Endothelial cell (in vitro differentiated cells): ENCODE measurements at places on chromosomes 12 and 14. TPM values are rescaled to one million over a fixed set of nuclear protein-coding genes. Genes with fewer than 3 reads are reported as not detected.

The KRT75 gene
- total RNA-seq = not detected

The BEGAIN gene
- 1.6 TPM for total RNA-seq

The NYNRIN gene
- total RNA-seq = 49.0 TPM

The PELI2 gene
- 40.6 TPM for total RNA-seq

The TSHR gene
- not detected for total RNA-seq

DNA sequence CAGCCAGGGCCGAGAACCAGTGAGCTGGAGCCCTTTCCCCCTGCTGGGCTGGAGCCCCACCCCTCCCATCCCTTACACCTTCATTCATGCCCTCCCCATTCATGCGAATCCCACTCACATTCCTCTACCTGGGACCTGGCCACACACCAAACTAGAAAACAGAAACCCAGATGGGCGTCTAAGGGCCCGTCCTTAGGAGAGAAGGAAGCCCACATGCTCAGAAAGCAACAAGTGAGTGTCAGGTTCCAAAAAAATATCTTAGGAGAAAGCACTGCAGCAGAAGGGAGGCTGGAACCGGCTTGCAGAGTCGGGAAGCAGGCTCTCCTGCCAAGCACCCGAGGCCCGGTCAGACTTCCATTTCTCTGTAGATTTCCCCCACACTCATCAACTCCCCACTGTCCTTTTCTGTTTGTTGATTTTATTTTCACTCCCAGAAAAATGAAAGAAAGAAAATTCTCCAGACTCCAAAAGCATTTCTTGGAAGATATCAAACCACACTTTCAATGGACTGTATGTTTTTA lies 13.6 kb downstream of the BCL11B start:
- DNase-seq = no peak

- DNase-seq = peak; percentile 66
Observed at GRCh38 chr14:20631023-20631879, 10.2 kb downstream of the OR6S1 start.

- no peak for DNase-seq
Observed at GRCh38 chr12:56682323-56682722, 5.8 kb downstream of the PTGES3 start.

DNA sequence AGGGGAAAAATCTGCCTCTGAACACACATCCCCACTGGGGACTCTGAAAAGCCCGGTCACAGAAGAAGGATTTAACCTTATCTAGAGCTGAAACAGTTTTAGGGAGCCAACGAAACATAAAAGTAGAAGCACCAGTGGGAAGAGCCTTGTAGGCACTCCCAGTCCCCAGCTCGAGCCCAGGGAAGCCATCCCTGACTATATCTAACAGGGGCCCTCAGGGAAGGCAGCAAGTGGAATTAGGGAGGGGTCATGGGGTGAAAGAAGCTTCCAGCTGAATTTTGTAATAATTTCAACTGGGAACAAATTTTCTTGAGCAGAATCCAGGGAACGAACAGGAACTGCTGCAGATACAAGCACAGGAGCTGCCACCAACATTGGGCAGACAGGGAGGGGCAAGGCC lies 127.8 kb downstream of the BMP4 start:
- DNase-seq = no peak

GRCh38 chr12:124525927-124526692 lies 41.3 kb downstream of the NCOR2 start:
- DNase-seq = no peak

GRCh38 chr14:100618318-100618693 lies 31.1 kb upstream of the BEGAIN start:
- no peak for DNase-seq

- DNase-seq = no peak
Observed at GRCh38 chr12:2261708-2262107, 208.9 kb downstream of the CACNA1C start.

DNA sequence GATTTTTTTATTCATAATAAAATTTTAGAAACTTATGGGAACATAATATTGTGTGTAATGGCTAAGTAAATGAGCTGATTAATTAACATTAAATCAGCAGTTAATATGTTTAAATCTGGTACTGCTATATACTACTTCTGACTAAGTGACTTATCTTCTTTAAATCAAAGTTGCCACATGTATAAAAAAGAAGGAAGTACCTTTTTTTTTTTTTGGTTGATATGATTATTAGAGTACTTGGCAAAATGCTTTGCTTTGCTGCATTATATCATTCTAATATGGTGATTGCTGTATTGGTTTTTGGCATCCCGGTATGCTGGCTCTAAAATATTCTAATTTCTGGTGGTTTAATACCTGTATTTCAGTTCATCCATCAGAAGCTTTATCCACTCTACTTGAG lies 319.1 kb upstream of the RGS6 start:
- DNase-seq = no peak
